CD8-positive, alpha-beta memory T cell (primary cell): ENCODE measurements at places on chromosomes 1 and 21. TPM values are rescaled to one million over a fixed set of nuclear protein-coding genes. Genes with fewer than 3 reads are reported as not detected.

GRCh38 chr1:67609577-67610341 is 75.2 kb upstream of the GADD45A start:
- no peak for DNase-seq
- no peak overlapping the region for H3K4me3 ChIP-seq
- H3K27me3 ChIP-seq, result no peaks in the 10 kb centered on the region
- H3K4me1 ChIP-seq, result no peaks in the 10 kb centered on the region

PLPPR4 gene
- total RNA-seq, result not detected

CCDC18 gene
- total RNA-seq, result 11.5 TPM

- H3K27ac ChIP-seq, result no peak overlapping the region
- H3K27me3 ChIP-seq, result no peaks in the 10 kb centered on the region
- H3K4me1 ChIP-seq, result no peaks in the 10 kb centered on the region
- no peak for DNase-seq
- H3K36me3 ChIP-seq, result no peaks in the 10 kb centered on the region
Measured at GRCh38 chr1:5253036-5253435, 598.6 kb downstream of the AJAP1 start.

DNA sequence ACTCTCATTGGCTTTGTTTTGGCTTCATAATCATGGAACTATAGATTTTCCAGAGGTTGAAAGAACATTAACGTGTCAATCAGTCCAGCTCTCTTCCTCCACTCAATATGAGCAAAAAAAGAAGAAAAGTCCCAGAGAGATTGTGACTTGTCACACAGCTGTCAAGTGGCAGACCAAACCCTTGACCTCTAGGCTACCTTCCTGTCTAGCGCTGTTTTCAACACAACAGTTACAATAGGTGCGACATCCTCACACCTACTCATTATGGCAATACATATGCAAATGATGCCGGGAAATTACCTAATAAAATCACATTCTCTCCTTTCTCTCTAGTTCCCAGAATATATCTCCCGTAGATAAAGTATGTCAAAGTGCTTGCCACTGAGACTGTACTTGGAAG is 1.1 kb downstream of the WARS2 start:
- H3K4me3 ChIP-seq, result peak overlapping the region; percentile 78
- H3K36me3 ChIP-seq, result no peaks in the 10 kb centered on the region
- peak; percentile 43 for DNase-seq
- H3K4me1 ChIP-seq, result peaks cover 14% of the 10 kb centered on the region

- no peak overlapping the region for H3K27ac ChIP-seq
- H3K36me3 ChIP-seq, result no peaks in the 10 kb centered on the region
- H3K4me3 ChIP-seq, result no peak overlapping the region
- peaks cover 15% of the 10 kb centered on the region for H3K4me1 ChIP-seq
Measured at GRCh38 chr1:182791281-182792179, 2.0 kb downstream of the NPL start.

KCNC4 gene
- 6.4 TPM for total RNA-seq

- no peaks in the 10 kb centered on the region for H3K27me3 ChIP-seq
- DNase-seq, result no peak
- H3K36me3 ChIP-seq, result no peaks in the 10 kb centered on the region
- H3K27ac ChIP-seq, result no peak overlapping the region
- H3K4me3 ChIP-seq, result no peak overlapping the region
Measured at GRCh38 chr1:39109644-39110043, 83.5 kb downstream of the NDUFS5 start.

FCRL3 gene
- 8.5 TPM for total RNA-seq

GRCh38 chr21:46171585-46171984 is 12.7 kb downstream of the SPATC1L start:
- no peaks in the 10 kb centered on the region for H3K27me3 ChIP-seq
- DNase-seq, result no peak
- H3K4me3 ChIP-seq, result no peak overlapping the region
- no peaks in the 10 kb centered on the region for H3K36me3 ChIP-seq

- H3K36me3 ChIP-seq, result no peaks in the 10 kb centered on the region
- no peak overlapping the region for H3K4me3 ChIP-seq
- no peak for DNase-seq
- no peaks in the 10 kb centered on the region for H3K27me3 ChIP-seq
- H3K4me1 ChIP-seq, result no peaks in the 10 kb centered on the region
- H3K27ac ChIP-seq, result no peak overlapping the region
Measured at GRCh38 chr1:9256332-9256731, 21.8 kb downstream of the H6PD start.

NHLH1 gene
- total RNA-seq, result 0.48 TPM

ATP6V0B gene
- 184 TPM for total RNA-seq

DNA sequence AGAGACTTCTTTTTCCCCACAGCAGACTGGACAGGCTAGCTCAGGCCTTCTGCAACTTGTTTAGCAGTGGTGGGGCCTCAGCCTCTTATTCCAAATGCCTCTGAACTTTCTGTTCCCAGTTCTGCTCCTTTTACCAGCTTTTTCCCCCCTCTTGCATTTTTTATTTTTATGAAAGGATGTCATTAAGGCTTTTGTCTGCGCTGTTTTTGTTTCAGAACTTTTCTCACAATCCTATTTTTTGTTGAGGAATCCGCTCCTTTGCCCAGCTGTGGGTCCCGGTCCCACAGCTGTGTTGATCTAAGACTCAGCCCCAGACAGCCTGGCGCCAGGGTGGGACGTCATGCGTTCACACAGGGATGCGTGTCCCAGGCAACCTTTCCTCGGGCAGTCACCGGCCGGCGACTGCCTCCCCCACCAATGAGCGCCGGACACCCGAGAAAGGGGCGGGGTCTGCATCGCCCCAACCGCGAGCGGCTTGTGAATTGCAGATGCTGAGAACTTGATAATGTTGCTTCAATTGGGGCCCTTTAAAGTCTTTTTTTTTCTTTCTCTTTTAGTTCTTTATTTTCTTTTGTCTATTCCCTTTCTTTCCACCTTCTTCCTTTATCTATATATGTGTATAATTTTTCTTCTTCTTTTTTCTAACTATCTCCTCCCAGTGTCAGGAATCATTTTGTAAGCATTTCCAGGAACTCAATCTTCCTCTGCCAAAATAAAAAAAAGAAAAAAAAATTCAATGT is 3.0 kb upstream of the ID3 start:
- no peaks in the 10 kb centered on the region for H3K27me3 ChIP-seq
- H3K4me3 ChIP-seq, result no peak overlapping the region
- no peaks in the 10 kb centered on the region for H3K36me3 ChIP-seq
- DNase-seq, result no peak
- H3K27ac ChIP-seq, result peak overlapping the region; percentile 52
- H3K4me1 ChIP-seq, result peaks cover 27% of the 10 kb centered on the region

- no peak overlapping the region for H3K27ac ChIP-seq
- H3K36me3 ChIP-seq, result peaks cover 45% of the 10 kb centered on the region
- H3K27me3 ChIP-seq, result no peaks in the 10 kb centered on the region
- no peak for DNase-seq
- no peak overlapping the region for H3K4me3 ChIP-seq
Measured at GRCh38 chr1:113095790-113096455, 22.9 kb downstream of the LRIG2 start.

OLIG1 gene
- total RNA-seq, result not detected

- peaks cover 52% of the 10 kb centered on the region for H3K4me1 ChIP-seq
- H3K27me3 ChIP-seq, result peaks cover 27% of the 10 kb centered on the region
- no peaks in the 10 kb centered on the region for H3K36me3 ChIP-seq
- peak overlapping the region; percentile 2 for H3K27ac ChIP-seq
- no peak for DNase-seq
Measured at GRCh38 chr1:155077758-155078445, 735 bp upstream of the EFNA3 start.

LRRC7 gene
- not detected for total RNA-seq

- H3K4me3 ChIP-seq, result no peak overlapping the region
- no peak for DNase-seq
- H3K36me3 ChIP-seq, result peaks cover 5% of the 10 kb centered on the region
Measured at GRCh38 chr21:42223826-42224575, 5.1 kb downstream of the ABCG1 start.

DISP3 gene
- 0.35 TPM for total RNA-seq

DNA sequence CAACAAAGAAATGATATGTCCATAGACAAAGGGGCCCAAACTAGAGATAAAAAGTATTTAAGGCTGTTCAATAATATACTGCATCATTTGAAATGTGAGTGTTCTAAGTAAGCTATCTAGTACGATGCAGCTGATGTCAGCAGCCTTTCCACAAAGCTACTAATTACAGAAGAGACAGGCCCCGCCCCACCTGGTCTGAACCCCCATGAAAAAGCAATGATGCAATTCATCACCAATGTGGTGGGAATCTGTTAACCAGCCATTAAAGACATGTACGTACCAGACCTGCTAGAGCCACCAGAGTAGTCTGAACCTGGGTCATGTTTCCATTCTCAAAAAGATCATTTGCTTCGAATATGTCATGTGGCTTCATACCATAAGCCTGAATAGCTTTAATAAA is 25.1 kb downstream of the CNN3 start:
- no peaks in the 10 kb centered on the region for H3K27me3 ChIP-seq
- no peak overlapping the region for H3K4me3 ChIP-seq
- H3K4me1 ChIP-seq, result no peaks in the 10 kb centered on the region
- no peak for DNase-seq

GRCh38 chr21:15274701-15275485 is 210.1 kb upstream of the NRIP1 start:
- no peaks in the 10 kb centered on the region for H3K36me3 ChIP-seq
- no peaks in the 10 kb centered on the region for H3K4me1 ChIP-seq
- no peak overlapping the region for H3K4me3 ChIP-seq
- no peaks in the 10 kb centered on the region for H3K27me3 ChIP-seq
- no peak for DNase-seq

- no peak overlapping the region for H3K27ac ChIP-seq
- H3K36me3 ChIP-seq, result no peaks in the 10 kb centered on the region
- H3K4me3 ChIP-seq, result no peak overlapping the region
- DNase-seq, result no peak
- H3K27me3 ChIP-seq, result no peaks in the 10 kb centered on the region
- H3K4me1 ChIP-seq, result no peaks in the 10 kb centered on the region
Measured at GRCh38 chr21:35120631-35121180, 71.6 kb upstream of the RUNX1 start.

DNA sequence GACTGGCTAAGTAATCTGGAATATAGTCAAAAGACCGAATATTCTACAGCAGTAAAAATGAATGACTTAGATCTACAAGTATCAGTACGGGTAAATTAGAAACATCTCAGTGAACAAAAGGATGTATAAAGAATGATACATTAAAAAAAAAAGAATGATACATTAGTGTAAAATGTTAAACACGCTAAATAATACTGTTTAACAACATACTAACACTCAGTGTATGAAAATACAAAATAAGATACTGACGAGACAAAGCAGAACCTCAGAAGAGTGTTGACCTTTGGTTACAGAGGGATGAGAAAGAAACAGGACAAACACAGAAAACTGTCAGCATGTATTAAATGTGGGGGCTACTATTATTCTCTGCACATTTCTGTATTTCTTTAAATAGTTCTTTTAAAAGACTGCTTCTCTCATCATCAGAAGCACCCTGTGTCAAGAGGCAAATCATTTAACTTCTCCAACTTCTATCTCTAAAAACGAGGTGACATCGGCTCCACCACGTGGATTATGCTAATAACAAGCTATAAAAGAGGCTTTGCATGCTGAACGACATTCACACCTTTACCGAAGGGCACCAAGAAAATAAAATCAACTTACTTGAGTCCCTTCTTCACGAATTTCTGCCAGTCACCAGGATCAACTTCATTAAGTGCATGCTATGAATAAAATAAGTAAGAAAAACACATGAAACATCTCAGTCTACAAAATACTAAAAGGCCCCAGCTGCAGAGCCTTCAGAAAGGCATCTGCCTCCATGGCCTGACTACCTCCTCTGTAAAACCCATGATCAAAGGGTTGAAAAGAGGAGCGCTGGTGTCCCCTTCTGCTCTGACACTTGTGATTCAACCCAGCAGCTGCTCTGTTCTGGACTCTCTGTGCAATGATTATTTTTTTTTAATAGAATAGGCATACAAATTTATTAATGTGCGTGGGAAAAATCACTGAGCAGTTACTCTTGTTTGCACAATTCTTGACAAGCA is 42.5 kb downstream of the MRAP start:
- peaks cover 63% of the 10 kb centered on the region for H3K36me3 ChIP-seq
- no peak overlapping the region for H3K27ac ChIP-seq
- H3K27me3 ChIP-seq, result no peaks in the 10 kb centered on the region
- H3K4me3 ChIP-seq, result no peak overlapping the region

DNA sequence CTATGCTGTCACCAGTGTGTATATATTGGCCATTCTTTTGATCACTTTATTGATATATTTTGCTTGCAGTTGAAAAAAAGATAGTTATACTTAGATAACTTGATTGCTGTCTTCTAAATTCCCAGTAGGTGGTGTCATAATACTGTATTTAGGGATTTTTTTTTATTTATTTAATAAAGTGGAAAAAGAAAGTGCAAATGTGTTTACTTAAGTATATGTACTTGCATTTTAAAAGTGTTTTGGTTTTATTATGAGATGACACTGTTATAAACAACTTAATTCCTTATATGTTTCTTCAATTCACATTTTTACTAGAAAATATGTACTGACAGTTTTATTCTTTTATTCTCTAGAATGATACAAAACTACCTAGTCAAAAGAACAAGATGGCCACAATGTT is 164.8 kb downstream of the USP25 start:
- no peak overlapping the region for H3K27ac ChIP-seq
- no peaks in the 10 kb centered on the region for H3K4me1 ChIP-seq
- DNase-seq, result no peak
- H3K27me3 ChIP-seq, result no peaks in the 10 kb centered on the region
- no peak overlapping the region for H3K4me3 ChIP-seq

DNA sequence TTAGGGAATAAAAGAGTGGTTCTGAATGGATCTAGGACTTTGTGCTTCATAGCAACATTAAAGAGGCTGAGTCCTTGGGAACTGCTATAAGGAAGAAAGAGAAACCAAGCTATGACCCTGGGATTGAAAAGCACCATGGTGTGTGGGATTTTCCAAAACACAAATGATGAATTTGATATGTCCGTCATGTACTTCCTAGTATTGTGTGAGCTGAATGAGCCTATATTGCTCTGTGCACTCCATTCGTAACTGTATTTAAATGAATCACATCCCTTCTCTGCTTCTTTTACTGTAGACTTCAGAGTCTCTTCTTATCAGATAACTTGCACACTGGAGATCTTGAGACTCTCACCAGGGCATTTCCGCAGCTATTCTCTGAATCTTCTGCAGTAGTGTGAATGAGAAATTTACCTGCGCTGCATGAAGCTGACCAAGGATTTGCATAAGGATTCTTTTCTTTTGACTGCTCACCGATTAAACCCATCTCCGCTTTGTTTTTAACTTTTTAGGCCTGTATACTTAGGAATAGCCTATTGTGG is 23.1 kb upstream of the OR10J4 start:
- H3K36me3 ChIP-seq, result no peaks in the 10 kb centered on the region
- H3K27ac ChIP-seq, result no peak overlapping the region
- DNase-seq, result no peak
- no peaks in the 10 kb centered on the region for H3K4me1 ChIP-seq
- H3K27me3 ChIP-seq, result no peaks in the 10 kb centered on the region
